C1 segment of cervical spinal cord (tissue), 14 donors: ENCODE measurements at places on chromosomes 16 and 17.

- no peak for DNase-seq
Measured at GRCh38 chr17:45976755-45977505, 22.1 kb upstream of the STH start.

GRCh38 chr17:79279320-79279719, 204.7 kb downstream of the ENGASE start:
- no peak for DNase-seq

DNA sequence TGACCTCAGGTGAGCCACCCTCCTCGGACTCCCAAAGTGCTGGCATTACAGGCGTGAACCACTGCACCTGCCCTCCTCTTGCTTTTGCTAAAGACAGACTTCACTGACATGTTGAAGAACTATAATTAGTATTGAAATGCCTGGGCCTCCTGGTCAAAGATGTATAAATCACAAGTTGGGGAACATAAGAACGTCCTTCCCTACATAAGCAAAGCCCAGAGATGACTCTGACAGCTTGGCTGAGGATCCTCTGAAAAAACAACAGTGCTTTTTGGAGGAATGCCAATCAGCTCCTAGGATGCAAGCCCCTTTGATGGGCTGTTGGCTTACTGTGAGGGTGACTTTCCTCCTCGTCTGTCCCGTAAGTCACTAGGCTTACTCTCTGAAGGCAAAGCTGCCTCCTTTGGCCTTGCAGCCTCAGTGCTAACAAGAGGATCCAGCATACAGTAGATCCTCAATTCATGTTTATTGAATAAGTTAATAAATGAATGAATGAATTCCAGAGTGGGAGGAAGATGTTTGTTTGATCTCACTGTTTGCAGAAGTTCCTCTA, 6.3 kb downstream of the APOH start:
- no peak for DNase-seq

DNA sequence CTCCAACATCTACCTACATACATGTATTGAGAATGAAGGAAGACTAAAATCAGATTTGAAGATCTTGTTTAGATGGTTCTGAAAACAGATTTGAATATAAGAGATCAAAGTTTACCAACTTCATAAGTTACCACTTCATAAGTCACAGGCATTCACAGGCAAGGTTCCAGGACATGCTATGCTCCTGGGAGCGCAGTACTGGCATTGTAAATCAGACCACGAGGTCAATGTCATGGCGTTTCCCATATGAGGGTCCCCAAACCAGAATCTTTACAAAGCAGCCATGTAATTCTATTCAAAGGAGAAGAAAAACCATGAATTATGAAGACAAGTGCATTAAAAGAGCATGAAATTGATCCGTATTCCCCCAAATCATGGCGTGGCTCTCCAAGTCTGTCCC, 3.0 kb downstream of the CDH11 start:
- DNase-seq, result no peak

- DNase-seq, result no peak
Measured at GRCh38 chr17:80270104-80270503, 9.5 kb downstream of the RNF213 start.
